ENCODE measurements at places on chromosomes 1 and 21.

GRCh38 chr1:3518256-3518655, 63.8 kb downstream of the ARHGEF16 start:
- no peak for DNase-seq

GRCh38 chr1:202283991-202284390, 57.7 kb downstream of the UBE2T start:
- DNase-seq = no peak

DNA sequence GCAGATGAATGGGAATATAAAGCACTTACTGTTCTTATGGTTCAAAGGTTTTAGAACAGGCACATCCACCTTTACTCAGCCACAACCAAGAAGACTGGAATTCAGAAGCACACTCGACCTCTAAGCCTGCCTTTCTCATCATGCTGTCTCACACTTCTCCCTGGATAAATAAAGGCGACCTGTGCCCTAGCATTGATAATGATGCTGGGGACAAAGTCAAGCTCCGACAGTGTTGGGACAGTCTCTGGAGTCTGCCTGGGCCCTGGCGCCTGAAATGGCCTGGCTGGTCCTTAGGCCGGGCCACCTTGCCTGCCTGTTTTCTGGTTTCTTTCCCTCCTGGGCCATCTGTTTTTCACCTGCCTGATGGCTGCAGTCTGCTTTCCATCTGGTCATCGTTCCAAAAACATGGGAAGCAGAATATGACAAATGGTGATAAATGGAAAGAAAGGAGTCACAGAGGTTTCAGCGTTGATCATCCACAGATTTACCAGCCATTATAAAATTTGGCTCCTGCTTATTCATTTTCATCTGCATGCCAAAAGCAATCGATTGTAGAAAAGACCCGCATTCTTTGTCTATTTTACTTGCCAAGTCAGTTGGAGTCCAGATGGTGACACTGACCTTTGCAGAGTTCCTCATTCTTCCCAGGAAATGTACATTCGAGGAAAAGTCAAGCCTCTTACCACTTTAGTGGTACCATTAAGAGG, 91.2 kb upstream of the KCNJ15 start:
- DNase-seq = no peak

- no peak for DNase-seq
Measured at GRCh38 chr1:64493831-64494230, 23.9 kb downstream of the CACHD1 start.

DNA sequence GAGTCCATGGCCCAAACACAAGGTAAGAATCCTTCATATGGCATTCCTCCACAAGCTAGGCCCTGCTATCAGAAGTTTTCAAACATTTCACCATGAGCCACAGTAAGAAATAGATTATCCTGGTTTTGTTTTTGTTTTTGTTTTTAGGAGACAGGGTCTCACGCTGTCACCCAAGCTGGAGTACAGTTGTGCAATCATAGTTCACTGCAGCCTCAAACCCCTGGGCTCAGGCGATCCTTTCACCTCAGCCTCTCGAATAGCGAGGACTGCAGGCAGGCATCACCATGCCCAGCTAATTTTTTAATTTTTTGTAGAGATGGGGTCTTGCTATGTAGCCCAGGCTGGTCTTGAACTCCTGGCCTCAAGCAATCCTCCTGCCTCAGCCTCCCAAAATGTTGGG, 218.8 kb downstream of the TOMM20 start:
- DNase-seq = no peak

DNA sequence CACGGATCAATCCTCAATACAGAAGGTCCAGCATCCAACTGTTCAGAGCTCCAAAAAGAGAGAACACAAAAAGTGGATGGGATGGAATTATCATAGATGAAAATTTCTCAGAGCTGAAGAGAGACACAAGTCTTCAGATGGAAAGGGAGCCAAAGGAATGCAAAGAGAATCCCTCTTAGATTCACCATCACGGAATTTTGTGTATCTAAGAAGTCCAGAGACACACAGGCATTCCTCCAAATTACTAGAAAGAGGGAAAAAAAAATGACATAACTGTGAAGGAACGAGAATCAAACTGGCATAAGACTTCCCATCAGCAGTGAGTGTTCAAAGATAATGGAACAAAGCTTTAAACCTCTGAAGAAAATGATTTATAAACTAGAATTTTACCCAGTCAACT, 101.2 kb downstream of the ZSCAN20 start:
- DNase-seq = no peak

- DNase-seq = no peak
Measured at GRCh38 chr1:209534496-209535250, 48.8 kb upstream of the CAMK1G start.

- no peak for DNase-seq
Measured at GRCh38 chr21:45401916-45402900, 2.8 kb upstream of the COL18A1 start.

DNA sequence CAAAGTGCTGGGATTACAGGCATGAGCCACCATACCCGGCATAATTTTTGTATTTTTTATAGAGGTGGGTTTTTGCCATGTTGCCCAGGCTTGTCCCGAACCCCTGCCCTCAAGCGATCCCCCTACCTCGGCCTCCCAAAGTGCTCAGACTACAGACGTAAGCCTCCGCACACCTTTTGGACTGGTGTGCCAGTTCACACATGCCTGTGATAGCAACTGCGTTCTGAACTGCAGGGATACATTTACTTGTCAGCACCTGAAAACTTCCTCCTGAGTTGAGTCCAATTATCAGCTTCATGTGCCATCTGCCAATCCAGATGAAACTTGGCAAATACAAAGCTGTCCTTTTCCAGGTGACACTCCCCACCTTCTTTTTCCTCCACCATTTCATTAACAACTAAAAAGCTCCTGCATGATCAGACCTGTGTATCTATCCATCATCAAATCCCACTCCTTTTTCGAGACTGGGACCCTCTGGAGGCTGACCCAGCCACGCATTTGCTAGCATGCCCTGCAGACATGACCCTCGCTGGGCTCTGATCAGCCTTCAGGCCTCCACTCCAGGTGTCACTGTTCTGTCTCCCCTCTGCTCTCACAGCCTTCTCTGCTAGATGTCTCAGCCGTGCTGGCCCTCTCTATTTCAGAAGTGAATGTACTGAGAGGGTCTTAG, 2.1 kb upstream of the DEGS1 start:
- no peak for DNase-seq

DNA sequence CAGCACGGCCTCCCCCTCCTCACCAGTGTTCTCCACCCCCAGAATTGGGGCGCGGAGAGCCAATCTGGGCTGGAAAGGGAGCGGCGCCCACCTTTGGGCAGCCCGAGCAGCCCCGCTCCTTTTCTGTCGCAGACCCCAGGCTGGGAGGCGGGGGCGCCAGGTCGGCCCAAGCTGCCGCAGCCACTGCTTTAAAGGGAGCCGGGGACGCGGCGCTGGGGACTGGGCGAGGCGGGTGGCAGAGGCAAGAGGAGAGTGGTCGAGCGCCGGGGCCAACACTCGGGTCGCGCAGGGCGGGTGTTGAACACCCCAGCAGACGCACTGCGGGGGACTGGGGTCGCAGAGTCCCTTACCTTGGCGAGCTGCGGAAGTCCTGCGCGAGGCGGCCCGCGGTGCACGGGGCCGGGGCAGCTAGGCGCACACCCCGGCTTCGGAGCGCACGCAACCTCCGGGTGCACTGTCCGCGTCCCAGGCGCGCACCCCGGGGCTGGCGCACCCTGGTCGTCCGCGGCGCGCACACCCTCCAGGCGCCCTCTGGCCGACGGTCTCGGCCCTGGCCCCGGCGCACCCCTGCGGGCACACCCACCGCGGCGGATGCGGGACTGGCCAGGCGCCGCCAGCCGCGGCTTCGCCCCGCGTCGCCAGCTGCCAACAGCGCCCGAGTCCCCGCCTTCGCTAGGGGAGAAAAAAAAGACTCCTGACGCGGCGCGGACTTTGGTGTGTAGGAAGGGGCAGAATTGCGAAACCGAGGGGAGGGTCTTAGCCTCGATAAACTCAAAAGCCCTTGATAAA, at the start of gene KANK4:
Gene KANK4, minus strand, starts transcription at position 679 of the 789 bp plus-strand sequence. CDS start 37,870 bp downstream, outside the sequence.
- DNase-seq = no peak

- DNase-seq = no peak
Measured at GRCh38 chr1:198677871-198678270, 39.0 kb downstream of the PTPRC start.

DNA sequence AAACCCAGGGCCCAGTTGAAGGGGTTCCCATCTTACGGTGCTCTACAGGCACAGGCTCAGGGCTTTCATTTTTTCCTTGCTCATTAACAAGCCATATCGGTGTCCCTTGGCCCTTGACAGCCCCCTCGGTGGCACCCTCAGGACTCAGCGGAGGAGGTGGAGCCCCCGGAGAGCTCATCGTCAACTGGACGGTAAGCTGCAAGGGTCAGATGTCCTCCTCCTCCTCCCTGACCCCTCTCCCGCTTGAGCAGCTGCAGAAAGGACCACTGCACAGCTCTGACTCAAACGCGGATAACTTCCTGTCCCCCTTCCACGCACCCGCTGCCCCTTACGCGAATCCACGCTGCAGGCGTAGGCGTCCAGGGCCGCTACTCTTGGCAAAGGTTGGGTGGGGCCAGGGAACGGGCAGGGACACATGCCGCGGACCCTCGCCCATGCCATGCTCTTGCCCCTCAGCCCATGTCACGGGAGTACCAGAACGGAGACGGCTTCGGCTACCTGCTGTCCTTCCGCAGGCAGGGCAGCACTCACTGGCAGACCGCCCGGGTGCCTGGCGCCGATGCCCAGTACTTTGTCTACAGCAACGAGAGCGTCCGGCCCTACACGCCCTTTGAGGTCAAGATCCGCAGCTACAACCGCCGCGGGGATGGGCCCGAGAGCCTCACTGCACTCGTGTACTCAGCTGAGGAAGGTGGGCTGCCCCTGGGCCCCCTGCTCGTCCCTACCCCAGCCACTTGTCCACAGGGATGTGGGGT, 14.7 kb downstream of the TMEM81 start:
- no peak for DNase-seq

GRCh38 chr1:39381839-39382238, 109.6 kb upstream of the BMP8A start:
- DNase-seq = no peak

DNA sequence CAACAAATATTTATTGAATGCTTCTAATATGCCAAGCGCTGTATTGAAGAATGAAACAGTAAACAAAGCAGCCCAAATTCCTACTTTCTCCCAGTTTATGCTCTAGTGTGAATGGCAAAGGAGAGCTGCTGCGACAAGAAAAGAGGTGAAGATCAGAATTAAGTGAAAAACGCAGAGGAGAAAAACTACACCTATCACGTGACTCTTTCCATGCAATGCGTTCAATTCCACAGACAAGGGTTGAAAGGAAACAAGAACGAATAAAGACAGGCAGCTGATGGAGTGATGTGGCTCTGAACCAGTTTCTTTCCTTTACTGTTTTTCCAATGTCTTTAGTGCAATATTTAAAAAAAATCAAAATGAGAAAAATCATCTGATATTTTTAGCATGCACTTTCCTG, 23.6 kb downstream of the MT1HL1 start:
- no peak for DNase-seq

DNA sequence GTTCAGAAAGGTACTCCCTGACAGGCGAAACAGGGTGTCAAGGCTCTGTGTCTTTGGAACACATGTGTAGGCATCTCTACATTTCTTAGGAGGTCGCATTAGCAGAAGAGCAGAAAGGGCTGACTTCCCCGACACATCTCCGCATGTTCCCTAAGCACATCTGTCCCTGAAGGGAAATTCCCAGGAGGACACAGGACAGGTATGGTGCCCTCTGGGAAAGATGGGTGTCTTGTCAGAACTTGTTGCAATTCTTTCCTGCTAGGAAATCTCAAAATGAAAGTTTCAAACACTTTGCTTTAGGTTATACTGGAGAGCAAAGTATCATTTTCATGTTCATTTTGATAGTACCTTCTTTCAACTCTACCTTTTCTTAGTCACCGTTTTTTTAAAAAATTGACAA, 2.0 kb downstream of the DSCAM start:
- DNase-seq = no peak

- DNase-seq = no peak
Measured at GRCh38 chr1:1086911-1087341, 12.8 kb upstream of the RNF223 start.

DNA sequence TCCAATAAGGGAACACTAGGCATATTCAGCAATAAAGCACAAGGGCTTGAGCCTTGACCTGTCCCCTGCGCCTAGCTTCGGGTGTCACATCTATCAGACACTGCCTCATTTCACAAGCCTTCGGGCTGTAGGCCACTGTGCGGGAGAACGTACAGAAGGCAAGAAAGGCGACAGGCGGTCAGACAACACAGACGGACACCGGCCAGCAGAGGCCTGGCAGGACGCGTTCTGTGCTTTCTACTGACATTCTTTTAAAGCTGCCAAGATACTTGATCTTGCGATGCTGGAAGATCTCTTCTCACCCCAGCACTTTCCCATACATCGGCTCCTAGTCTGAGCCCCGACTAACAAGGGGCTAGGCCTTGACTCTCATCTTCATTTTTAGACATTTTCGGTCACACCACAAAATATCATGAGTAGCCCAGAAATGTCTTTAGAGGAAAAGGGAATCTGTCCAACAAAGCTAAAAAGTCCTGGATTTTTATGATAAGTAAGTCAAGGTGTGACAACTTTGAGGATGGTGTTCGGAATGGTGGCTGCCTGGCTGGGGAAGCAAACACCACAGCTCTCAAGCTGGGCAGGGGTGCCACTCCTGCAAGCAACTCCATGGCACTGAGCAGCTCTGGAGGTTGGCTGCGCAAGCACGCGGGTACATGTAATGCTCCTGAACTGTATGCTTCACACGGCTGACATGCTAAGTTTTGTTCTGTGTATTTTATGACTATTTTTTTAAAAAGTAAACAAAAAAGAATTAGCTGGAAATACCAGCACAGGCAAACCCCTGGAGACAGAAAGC, 18.7 kb downstream of the RIPK4 start:
- no peak for DNase-seq

Measured in NCI-H2029 (cell line).